ENCODE measurements at places on chromosomes 3 and 15.

GRCh38 chr3:13822042-13822441, 57.8 kb downstream of the WNT7A start:
- no peak for DNase-seq

- no peak for DNase-seq
Observed at GRCh38 chr3:29337565-29337964, 56.7 kb downstream of the RBMS3 start.

GRCh38 chr3:13424141-13424844, 4.2 kb upstream of the NUP210 start:
- DNase-seq = no peak

DNA sequence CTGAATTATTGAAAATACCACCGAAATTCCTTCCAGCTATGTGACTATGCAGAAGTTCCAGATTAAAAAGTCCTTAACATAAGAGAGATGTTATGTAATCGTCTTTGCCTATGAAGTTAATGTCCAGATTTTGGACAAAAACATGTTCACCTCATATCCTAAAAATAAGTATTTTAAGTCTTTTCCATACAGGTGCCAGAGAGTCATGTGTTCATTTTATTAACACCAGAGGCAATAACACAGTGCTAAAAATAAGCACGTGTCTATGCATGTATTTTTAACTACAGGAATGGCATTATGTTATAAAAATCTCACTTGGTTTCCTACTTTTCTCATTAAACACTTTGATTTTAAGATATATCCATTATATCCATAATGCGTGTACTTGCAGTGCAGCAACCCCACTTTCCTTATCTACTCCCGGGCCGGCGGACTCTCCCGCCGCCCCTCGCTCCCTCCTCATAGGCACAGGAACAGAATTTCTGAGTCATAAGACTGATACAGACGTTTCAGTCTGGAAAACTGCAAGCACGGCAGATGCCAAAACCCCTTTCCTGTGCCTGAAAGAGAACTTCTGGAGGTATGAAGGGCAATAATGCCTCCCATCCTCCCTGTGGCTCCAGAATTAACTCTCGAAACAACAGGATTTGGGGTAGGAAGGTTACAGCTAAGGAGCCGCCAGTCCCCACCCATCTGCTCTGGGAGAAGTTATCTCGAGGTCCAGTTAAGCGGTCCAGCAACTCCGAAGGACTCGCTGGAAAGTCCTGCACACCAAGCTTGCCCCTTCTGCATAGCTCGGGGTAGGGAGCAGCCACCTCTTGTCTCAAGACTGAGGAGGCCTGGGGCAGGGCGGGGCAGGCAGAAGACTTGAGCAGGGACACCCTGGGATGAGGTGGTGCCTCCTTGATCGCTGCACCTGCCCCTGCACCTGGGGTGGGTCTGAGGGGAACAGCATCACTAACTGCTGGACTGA, 22.3 kb upstream of the PSTPIP1 start:
- no peak for DNase-seq

GRCh38 chr15:25241241-25241801, 197.5 kb downstream of the UBE3A start:
- DNase-seq = no peak

- DNase-seq = peak; percentile 5
Observed at GRCh38 chr3:41200669-41201021, 1.3 kb downstream of the CTNNB1 start.

DNA sequence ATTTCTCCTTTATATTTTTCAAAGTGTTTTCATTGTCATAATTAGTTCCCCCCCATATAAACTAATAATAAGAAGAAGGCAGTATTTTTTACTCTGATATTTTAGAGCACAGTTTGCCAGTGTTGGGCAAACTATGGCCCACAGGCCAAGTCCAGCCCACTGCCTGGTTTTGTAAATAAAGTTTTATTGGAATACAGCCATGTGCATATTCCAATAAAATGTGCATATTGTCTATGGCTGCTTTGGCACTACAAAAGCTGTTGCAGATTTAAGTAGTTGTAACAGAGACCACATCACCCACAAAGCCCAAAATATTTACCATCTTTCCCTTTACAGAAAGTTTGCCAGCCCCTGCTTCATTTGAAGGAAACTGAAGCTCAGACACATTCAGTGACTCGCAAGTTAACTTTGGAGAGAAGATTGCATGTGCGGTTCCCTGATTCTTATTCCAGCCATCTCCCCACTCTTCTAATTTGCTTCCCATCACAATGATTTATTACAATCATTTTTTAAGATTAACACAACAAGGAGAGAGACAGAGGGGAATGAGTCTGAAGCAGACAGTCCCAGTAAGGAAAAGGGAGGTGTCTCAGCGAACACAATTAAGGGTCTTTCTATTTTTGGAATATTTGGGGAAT, 48.9 kb downstream of the RFTN1 start:
- no peak for DNase-seq
